ENCODE measurements at places on chromosomes 3 and 15. TPM values are rescaled to one million over a fixed set of nuclear protein-coding genes. Genes with fewer than 3 reads are reported as not detected.

Gene WDR72
- not detected for total RNA-seq

GRCh38 chr15:96106181-96106580 is 224.3 kb upstream of the NR2F2 start:
- no peak for DNase-seq

Gene KIF23
- 32.4 TPM for total RNA-seq

- DNase-seq: no peak
Observed at GRCh38 chr15:85149465-85150129, 167.9 kb downstream of the PDE8A start.

- DNase-seq: peak; percentile 80
Observed at GRCh38 chr3:51391566-51392354, 675 bp downstream of the RBM15B start.

- no peak for DNase-seq
Observed at GRCh38 chr3:94098452-94098851, 35.6 kb downstream of the NSUN3 start.

DNA sequence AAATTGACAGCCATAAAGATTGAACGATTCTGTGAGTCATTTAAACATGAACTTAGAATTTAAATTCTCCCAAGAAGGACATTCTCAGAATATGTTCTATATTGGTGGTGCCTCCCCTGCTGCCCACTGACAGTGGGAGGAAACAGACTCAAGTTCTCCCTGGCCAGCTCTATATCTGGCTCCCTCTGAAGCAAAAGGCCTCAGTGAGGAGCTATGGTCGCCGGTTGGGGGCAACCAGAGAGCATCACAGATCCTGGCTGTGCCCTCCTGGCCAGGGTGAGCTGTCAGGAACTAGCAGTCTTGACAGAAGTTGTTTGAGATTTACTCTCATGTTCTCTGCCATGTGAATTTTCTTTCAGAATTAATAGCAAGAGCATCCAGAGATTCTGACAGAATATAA is 285.5 kb downstream of the NTRK3 start:
- no peak for DNase-seq

- no peak for DNase-seq
Observed at GRCh38 chr15:47410247-47410646, 307.1 kb upstream of the SEMA6D start.

DNA sequence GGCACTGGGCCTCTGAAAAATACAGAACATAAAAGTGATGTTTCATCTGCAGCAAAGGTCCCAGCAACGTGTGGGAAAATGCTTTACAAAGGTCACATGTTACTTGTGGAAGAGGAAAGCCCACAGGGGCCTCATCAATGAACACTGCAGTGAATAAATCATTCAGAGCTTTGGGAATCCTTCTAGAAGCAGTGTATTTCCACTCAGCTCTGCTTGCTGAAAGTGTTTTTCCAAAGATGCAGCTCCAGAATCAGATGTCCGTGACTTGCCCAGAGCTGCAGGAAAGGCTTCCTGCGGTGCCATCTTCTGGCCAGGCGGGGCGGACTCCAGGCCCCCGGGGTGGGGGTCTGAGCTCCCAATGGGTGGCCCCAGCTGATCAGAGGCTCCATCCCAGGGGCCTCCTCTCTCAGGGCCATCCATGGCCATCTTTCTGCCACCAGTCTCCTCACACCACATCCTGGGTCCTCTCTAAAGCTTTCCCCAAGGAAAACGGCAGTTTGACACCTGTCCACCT is 81.5 kb downstream of the C3orf70 start:
- DNase-seq: no peak

Gene SAXO2
- 6.8 TPM for total RNA-seq

DNA sequence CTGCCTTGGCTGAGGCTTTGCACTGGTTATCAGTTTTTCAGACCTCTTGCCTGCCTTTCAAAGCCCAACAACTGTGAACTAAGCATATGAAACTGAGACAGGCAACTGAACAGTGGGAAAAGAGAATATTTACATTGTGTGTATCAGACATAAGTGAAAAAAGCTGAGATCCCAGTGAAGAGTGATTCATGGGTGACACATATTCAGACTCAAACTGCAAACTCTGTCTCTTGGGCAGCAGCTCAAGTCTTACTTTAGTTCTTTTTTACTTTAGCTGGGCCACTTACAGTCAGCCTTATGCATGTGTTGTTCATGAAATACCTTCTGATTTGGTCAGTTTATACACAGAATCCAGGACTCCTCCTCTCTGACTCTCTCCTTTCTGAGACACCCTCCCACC is 19.2 kb downstream of the SUCLG2 start:
- DNase-seq: no peak

Gene VEPH1
- not detected for total RNA-seq
